ENCODE measurements at places on chromosomes 3 and 15.

DNA sequence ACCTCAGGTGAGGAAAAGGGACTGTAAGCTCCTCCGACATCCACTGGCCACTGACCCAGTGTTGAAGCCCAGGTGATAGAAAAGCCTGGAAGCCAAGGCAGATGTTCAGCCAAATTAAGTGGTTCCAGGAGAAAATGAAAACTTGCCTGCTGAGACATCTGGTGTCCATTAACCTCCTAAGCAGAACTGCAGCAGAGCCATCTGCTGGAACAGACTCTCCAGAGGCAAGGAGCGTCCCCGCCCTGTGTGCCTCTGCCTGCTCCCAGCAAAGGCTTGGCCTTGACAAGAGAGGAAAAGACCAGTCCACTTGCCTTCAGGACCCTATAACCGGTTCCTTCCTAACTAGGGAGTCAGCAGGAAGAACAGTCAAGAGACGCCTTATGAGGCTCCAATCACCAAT is 48.2 kb downstream of the SRGAP3 start:
- DNase-seq = no peak

GRCh38 chr3:83523470-83524073 is 1435.2 kb upstream of the CADM2 start:
- peak; percentile 42 for DNase-seq

- peak; percentile 92 for DNase-seq
Measured at GRCh38 chr15:41944313-41944940, 27.9 kb downstream of the EHD4 start.

GRCh38 chr15:77739591-77740378 is 107.1 kb upstream of the LINGO1 start:
- no peak for DNase-seq

GRCh38 chr3:16102905-16103364 is 71.5 kb upstream of the GALNT15 start:
- DNase-seq = peak; percentile 95

- DNase-seq = no peak
Measured at GRCh38 chr15:42154212-42154941, 2.1 kb downstream of the PLA2G4F start.

GRCh38 chr3:65758438-65758837 is 280.3 kb downstream of the MAGI1 start:
- no peak for DNase-seq

DNA sequence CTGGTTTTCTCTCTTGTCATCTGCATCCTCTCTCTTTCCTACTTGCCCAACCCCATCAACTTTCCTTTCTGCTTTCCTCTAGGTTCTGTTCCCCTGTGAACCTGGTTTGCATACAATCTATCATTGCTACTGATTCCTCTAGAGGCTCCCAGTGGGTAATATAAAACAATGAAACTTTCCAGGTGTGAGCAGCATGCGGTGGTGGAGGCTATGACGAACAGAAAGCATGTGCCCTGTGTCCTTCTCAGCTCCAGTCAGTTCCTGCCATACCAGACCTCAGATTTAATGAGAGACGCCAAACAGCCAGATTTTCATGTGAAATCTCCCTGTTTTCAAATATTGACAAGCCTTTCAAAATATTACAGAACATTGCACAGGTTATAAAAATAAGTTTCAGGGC is 3.5 kb upstream of the ACAP2 start:
- DNase-seq = no peak

GRCh38 chr15:63308491-63308890 is 31.1 kb downstream of the APH1B start:
- no peak for DNase-seq

DNA sequence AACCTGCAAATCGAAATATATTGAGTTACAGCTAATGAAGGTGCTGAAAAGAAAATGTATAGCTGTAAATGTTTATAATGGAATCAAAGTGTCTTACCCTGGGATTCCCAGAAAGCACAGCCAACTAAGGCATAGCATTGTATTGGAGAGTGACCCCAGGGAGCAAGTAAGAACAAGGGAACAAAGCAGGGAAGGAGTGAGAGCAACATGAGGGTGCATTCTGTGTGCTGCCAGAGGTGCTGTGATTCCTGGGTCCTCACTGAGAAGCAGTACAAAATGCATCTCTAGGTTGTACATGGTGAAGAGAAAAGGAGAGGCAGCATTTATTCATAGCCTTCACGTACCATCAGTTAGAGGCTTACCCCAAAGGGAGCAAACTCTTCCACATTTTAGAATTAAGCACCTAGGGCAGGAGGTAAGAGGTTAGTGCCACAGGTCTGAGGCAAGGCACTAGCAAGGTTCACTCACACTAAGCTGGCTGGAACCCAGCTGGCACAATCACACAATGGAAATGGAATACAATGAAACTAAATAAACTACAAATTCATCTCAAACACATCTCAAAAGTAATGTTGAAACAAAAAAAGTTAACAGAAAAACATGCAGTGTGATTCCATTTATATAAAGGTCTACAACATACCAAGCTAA is 151.5 kb upstream of the C2CD4B start:
- no peak for DNase-seq

- DNase-seq = no peak
Measured at GRCh38 chr3:142705198-142705597, 18.6 kb upstream of the TRPC1 start.

- peak; percentile 75 for DNase-seq
Measured at GRCh38 chr15:59553879-59554735, 57.5 kb upstream of the GCNT3 start.

GRCh38 chr3:35965908-35966307 is 326.6 kb downstream of the ARPP21 start:
- DNase-seq = peak; percentile 17

GRCh38 chr15:66622591-66623022 is 56.8 kb upstream of the LCTL start:
- no peak for DNase-seq

- no peak for DNase-seq
Measured at GRCh38 chr3:42663581-42664437, 10.3 kb downstream of the ZBTB47 start.

GRCh38 chr3:43223670-43224364 is 62.5 kb upstream of the SNRK start:
- no peak for DNase-seq

GRCh38 chr3:39910826-39911464 is 101.5 kb downstream of the MYRIP start:
- peak; percentile 60 for DNase-seq

DNA sequence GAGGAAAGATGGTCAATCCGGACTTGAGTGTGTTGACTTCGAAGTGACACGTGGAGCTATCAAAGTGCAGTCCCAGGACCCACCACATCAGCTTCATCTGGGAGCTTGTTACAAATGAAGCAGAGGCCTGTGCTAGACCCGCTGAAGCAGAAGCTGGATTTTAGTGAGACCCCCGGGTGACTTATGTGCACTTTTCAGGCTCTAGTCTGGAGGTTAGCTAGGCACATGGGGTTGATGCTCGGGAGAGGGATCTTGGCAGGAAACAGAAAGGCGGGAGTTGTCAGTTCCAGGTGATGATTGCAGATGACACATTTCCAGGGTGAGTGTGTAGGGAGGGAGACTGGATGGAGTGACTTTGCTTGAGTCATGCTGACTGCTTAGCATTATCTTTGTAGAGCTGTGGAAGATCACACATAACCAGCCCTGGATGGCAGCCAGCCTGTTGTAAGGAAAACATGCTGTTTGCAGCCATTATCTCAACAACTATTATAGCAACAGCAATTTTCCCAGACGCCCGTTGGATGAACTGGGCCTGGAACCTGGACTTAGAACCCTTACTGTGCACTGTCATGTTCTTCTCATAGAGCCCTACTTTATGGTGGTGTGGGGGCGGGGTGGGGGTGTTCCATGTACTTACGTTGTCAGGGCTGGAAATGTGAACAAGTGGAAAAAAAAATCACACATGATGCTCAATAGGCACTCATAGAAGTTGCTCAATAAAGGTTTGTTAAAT is 122.4 kb downstream of the THSD4 start:
- peak; percentile 95 for DNase-seq

GRCh38 chr3:119225121-119225520 is 15.6 kb downstream of the B4GALT4 start:
- no peak for DNase-seq

DNA sequence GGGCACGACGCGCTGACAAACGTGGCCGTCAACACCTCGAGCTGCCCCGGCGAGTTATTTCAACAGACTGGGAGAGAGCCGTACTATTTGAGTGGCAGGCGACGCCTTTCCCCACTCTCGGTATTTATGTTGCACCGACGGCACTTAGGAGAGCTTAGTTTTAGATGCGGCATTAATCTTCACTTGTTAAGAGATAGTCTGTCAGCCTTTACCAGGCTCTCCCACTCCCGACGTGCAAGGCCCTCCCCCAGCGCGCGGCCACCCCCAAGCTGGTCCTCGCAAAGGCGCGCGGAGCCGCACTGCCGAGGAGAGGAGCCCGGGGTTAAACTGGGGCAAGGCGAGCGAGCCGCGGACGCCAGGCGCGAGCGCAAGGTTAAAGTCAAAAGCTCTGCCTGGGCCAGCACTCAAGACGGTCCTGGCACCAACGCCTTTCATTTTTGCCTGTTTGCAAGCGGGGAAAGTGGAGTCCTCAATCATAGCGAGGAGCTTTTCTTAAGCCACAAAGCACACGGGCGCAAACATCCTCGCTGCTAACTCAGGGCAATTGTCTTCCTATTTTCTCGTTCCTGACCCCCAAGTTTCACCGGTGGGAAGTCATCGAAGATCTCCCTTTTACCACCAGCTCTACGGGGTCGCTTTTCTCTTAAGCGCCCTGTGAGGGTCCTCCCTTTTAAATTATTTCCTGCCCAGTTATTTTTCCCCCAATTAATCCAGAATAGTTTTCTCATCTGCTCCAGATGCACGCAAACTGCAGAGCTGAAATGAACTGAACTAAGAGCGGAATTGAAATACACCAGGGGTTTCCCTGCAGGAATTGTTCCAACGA is 86.6 kb downstream of the NR2F2 start:
- DNase-seq = no peak
